ENCODE measurements at places on chromosomes 1 and 21. TPM values are rescaled to one million over a fixed set of nuclear protein-coding genes. Genes with fewer than 3 reads are reported as not detected.

SLC25A34 gene
- total RNA-seq = 1.6 TPM

LGR6 gene
- total RNA-seq = 0.53 TPM

RIPPLY3 gene
- total RNA-seq = not detected

KIF17 gene
- 2.4 TPM for total RNA-seq

DNA sequence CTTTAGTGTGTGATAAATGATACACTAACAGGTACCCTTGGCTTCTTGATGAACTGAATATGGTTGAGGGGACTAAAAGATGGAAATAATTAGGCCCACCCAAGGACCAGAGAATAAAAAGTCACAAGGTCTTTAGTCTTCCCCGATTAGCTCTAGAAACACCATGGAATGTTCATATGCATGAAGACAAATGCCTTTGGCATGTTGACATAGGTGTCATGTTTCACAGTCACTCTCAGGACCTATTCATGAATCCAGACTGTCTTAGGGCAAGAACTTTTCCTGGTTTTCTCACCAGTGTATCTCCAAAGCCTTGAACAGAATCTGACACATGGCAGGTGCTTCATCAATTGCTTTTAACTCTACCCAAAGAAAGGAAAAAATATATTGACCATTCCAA, 412.8 kb downstream of the AJAP1 start:
- DNase-seq = no peak

DNA sequence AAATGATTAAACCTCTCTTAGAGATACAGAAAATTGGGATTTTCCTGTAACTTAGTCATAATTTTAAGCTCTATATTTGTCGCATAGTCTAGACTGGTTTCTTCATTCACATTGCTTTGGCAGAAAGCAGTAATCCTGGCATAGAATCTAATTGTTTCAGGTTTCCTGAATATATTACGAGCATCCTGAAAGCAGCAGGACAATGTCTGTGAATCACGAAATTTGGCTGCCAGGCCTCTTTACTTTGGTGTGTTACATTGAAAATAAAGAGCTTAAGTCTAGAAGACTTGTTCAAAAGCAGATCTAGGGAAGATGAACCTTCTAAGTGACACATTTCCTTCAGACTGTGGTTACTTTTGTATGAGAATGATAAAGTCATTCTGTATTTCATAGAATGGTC, 72.2 kb downstream of the TDRD5 start:
- no peak for DNase-seq

DNA sequence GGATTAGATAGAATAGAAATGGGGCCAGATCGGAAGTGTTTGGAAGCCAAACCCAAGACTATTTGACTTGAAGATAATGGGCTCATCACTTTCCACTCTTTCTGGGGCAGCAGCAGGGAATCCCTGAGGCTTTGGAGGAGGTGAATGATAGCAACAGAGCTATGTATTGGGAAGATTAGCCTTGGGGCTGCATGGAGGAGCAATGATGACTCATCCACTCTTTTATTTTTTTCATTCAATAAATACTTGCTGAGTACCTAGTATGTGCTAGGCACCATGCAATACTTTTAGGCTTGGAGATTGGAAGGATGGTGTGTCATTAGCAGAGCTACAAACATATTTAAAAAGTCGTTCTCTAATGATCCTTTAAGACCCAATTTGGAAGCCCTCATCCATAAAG, 166.9 kb upstream of the FOXD3 start:
- DNase-seq = no peak

DNA sequence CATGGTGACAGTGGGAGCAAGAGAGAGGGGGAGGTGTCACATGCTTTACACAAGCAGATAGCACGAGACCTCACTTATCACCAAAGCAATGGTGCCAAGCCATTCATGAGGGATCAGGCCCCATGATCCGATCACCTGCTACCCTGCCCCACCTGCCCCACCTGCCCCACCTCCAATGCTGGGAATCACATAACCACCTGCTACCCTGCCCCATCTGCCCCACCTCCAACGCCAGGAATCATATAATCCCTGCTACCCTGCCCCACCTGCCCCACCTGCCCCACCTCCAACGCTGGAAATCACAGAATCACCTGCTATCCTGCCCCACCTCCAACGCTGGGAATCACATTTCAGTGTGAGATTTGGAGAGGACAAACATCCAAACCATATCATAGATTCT, 10.6 kb upstream of the AIRE start:
- no peak for DNase-seq
